Mesenteric fat pad (tissue), 1 donor: ENCODE measurements at places on chromosomes 7 and 10. TPM values are rescaled to one million over a fixed set of nuclear protein-coding genes. Genes with fewer than 3 reads are reported as not detected.

- DNase-seq, result no peak
Measured at GRCh38 chr10:99008054-99008453, 227.6 kb downstream of the HPSE2 start.

DNA sequence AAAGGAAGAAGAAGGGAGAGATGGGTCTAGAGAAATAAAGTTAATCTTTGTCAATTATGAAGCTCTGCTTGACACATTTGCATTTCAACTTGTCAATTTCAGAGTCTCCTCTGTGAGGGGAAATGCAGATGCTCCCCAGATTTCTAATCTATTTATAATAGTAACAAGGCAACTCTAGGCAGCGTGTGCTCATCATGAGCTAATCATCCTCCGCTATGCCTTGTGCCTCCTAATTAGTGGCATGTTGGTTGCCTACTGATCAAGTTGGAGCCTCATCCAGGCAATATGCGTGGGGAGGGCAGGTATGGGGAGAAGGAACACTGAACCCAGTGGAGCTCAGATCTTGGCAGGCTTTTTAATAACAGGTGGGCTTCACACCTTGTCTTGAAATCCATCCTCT lies 628.6 kb downstream of the SORCS3 start:
- DNase-seq, result no peak

GRCh38 chr7:147803151-147803550 lies 787.4 kb upstream of the C7orf33 start:
- DNase-seq, result no peak

DNA sequence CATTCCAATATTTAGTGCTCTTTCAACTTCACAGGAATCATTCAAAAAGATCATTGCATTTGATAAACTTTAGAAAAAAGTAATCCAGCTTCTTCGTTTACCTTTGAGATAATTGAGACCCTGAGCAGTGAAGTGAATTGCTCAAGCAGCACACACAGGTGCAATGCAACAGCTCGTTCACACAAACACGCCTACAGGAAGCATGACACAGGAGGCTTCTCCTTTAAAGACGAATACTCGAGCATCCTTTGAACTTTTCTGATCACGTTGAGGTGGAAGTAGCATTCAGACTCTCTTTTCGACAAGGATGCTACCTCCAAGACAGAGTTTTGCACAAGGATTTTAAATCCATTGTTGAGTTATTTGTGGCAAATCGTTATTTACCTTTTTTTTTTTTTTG lies 18.0 kb upstream of the RSU1 start:
- no peak for DNase-seq

DNA sequence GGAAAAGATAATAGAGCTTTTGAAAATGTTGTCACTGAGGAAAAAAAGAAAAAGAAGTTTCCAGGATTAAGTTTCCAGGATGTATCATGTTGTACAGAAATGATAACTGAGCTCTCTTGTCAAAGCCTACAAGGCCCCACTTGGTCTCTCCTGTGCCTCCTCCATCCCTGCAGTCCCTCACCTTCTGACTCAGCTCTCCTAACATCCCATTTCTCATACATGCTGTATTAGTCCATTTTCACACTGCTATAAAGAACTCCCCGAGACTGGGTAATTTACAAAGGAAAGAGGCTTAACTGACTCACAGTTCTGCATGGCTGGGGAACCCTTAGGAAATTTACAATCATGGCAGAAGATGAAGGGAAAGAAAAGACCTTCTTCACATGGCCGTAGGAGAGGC lies 3.8 kb upstream of the DGKI start:
- DNase-seq, result no peak

DNA sequence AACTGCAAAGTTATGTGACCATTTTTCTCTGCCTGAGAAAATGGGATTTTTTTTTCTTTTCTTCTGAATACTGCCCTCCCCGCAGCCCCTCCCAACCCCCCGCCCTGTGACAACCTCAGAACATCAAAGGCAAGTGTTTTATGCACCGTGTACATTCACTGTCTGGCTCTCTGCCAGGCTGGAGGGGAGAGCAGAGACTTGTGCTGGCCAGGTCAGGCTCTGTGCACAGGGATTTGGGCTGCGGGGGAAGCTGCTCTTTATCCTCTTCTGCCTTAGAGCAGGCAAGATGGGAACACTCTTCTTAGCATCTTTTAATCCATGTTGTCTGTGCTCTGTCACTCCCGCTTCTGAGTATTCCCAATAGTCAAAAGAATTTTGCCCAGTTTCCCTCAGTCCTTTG lies 195.1 kb downstream of the CCSER2 start:
- no peak for DNase-seq

Gene TMEM229A
- total RNA-seq, result not detected

Gene CDHR3
- 35.7 TPM for total RNA-seq

Gene DYNC1I1
- total RNA-seq, result 4.3 TPM
